ENCODE measurements at places on chromosomes 1 and 21.

DNA sequence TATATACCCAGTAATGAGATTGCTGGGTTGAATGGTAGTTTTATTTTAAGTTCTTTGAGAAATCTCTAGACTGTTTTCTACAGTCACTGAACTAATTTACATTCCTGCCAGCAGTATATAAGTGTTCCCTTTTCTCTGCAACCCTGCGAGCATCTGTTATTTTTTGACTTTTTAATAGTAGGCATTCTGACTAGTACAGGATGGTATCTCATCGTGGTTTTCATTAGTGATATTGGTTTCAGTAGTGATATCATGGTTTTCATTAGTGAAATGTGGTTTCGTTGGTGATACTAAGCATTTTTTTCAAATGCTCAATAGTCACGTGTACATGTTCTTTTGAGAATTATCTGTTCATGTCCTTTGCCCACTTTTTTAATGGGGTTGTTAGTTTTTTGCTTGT, 316.8 kb downstream of the PTBP2 start:
- no peak for DNase-seq

GRCh38 chr1:43312663-43313515, 12.1 kb downstream of the TIE1 start:
- DNase-seq: no peak

DNA sequence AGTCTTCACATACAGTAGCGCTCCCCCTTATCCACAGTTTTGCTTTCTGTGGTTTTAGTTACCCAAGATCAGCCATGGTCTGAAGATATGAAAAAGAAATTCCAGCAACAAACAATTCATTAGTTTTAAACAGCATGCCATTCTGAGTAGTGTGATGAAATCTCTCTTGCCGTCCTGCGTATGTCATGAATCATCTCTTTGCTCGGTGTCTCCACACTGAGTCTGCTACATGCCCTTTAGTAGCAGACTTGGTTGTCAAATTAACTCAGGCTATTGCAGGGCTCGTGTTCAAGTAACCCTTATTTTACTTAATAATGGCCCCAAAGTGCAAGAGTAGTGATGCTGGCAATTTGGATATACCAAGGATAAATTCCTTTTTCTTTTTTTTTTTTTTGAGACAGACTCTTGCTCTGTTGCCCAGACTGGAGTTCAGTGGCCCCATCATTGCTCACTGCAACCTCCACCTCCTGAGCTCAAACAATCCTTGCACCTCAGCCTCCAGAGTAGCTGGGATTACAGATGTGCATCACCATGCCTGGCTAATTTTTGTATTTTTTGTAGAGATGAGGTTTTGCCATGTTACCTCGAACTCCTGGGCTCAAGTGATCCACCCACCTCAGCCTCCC, 22.6 kb downstream of the PHACTR4 start:
- no peak for DNase-seq

DNA sequence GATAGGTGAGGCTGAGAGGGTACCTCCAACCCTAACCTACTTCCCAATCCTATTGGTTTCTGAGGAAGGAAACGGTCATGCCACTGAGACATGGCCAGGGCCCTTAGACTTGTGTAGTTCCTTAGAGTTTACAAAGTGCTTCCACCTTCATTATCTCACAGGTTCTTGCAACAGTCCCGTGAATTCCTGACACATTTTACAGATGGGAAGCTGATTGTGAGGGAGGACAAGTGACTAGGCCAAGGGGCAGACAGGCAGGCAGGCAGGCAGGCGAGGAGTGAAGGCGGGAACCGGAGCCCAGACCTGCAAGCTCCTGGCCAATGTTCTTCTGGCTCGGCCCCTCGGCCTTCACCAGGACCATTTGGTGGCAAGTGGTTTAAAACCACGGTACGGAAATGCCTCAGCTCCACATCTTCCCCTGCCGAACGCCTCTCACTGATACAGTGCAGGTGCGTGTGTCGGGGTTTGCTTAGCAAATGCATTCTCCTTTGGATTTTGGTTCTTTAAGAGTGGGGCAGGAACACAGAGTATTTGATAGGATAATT, 45.1 kb downstream of the ZBTB18 start:
- DNase-seq: no peak

DNA sequence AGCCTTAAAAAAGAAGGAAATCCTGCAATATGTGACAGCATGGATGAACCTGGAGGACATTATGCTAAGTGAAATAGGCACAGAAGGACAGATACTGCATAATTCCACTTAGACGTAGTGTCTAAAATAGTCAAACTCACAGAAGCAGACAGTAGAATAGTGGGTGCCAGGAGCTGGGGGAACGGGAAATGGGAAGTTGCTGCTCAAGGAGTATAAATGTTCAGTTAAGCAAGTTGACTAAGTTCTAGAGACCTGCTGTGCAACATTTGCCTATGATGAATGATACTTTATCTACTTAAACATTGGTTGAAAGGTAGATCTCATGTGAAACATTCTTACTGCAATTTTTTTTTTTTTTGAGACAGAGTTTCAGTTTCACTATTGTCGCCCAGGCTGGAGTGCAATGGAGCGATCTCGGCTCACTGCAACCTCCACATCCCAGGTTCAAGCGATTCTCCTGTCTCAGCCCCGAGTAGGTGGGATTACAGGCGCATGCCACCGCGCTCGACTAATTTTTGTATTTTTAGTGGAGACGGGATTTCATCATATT, 197.8 kb downstream of the HIVEP3 start:
- no peak for DNase-seq

GRCh38 chr21:16406355-16406754, 676.6 kb downstream of the USP25 start:
- DNase-seq: no peak

DNA sequence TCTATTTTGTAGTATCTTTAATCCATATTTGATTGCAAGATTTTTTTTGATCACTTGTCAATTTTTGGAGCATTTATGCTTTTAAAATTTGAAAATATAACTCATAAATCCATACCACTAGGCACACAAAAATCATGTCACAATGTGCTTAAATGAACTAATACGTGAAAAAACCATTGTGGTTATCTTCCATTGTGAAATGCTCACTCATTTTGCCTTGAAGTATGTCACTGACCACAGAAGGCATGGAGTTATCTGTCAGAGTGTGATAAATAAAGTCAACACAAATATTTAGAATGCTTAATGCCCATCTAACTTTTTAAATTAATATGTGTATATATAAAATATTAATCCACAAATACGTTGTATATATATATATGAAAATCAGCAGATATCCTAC, 347.2 kb downstream of the PTPRC start:
- no peak for DNase-seq

GRCh38 chr1:154548028-154548427, 10.4 kb downstream of the UBE2Q1 start:
- no peak for DNase-seq

GRCh38 chr1:109901524-109902145, 9.0 kb upstream of the CSF1 start:
- no peak for DNase-seq

- DNase-seq: peak; percentile 18
Observed at GRCh38 chr1:213231795-213232231, 180.8 kb downstream of the RPS6KC1 start.

- DNase-seq: no peak
Observed at GRCh38 chr21:36532769-36533467, 53.0 kb upstream of the CLDN14 start.

- no peak for DNase-seq
Observed at GRCh38 chr1:206065547-206066145, 12.7 kb downstream of the RHEX start.

GRCh38 chr1:245707941-245708340, 553.2 kb downstream of the KIF26B start:
- DNase-seq: no peak

- DNase-seq: no peak
Observed at GRCh38 chr1:151135433-151136385, 10.7 kb downstream of the SEMA6C start.

GRCh38 chr1:49995734-49996133, 28.0 kb downstream of the AGBL4 start:
- DNase-seq: no peak

- no peak for DNase-seq
Observed at GRCh38 chr1:15280416-15280815, 33.4 kb downstream of the FHAD1 start.

DNA sequence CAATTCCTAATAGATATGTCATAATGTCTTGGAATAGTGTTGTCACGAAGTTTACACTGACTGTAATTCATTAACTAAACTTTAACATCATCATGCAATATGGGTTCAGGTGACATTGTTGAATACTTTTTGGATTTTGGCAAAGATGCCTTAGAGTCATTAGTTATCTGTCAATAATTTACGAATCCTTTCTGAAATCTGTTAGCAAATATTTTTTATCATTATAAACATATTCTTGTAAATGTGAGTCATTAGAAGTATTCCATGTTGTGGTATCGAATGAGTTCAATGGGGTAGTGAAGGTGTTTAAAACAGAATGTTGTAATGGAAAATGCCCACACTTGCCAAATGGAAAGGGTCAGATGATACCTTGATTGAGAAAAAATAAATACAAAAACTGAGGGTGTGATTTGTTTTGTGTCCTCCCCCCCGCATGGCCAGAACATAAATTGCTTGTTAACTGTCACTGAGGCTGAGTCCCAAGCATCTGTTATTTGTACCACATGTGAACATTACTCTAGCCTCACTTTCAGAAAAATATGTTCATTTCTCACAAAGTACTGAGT, 5.2 kb upstream of the NR5A2 start:
- DNase-seq: no peak

- DNase-seq: no peak
Observed at GRCh38 chr1:37755290-37755689, 9.6 kb downstream of the EPHA10 start.

DNA sequence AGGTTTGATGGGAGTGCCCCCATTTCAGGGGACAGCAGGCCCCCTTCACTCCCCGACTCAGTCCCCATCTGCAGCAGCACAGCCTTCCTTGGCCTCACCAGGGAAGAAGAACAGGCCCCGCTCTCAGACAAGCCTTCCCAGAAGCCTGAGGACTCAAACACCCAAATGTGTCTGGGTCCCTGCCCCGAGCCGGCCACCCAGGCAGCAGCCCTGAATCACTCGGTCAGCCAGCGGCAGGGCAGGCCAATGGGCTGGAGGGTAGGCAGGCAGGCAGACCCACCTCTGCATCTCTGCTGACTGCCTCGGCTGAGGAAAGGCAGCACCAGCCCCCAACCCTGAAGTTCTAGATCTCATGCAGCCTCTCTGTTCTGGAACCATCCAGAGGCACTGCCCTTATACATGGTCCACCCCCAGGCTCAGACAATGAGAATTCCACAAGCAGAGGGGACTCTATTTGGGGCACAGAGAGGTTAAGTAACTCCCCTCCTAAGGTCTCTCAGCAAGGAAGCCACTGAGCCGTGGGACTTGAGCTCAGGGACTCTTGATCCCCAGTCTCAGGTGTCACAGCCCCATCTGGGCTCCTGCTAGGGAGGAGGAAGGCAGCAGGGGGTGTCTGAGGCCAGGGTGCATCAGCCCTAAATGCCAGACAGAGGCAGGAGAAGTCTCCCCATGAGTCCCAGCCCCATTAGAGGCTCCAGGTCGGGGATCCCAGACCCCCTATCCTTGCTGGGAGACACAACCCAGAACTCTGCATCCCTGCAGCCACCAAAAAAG, 33.2 kb upstream of the RUNX3 start:
- no peak for DNase-seq

DNA sequence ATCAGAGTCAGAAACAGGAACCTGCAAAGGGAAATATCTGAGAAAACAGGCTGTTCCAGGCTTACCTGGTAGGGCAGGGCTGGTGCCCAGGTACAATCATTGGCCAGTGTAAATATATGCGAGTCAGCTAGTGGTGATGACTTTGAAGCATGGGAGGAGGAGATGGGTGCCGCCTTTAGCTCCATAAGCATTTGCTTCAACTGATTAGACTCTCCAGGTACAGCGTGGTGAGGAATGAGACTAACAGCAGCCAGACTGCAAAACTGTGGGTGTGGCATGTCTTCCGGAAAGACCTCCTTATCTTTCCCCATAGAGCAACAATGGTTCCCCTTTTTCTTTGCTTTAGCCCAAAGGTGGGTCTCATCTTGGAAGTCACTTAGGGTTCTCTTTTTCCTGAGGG, 137.2 kb downstream of the LRIG2 start:
- no peak for DNase-seq

DNA sequence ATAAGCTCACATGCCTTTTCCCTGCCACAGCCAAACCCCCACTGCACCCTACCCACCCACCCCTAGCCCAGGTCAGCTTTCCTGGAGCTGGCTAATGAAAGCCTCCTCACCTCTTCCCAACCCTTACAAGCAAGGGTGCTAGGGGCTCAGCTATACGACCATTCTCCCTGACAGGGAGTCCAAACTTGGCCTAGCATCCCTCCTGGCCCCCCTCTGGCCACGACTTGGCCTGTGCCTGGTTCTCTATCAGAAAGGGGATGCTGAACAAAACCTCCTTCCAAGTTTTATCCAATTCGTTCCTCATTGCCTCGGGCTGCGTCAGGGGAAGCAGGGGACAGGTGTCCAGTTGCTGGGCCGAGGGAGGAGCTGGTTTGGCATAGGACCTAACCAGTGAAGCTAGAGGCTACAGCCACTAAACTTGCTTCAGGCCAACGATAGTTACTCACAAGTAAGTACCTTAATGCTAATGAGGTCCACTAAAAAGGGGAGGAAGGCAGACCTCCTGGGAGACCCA, 8.6 kb downstream of the TMEM81 start:
- no peak for DNase-seq

DNA sequence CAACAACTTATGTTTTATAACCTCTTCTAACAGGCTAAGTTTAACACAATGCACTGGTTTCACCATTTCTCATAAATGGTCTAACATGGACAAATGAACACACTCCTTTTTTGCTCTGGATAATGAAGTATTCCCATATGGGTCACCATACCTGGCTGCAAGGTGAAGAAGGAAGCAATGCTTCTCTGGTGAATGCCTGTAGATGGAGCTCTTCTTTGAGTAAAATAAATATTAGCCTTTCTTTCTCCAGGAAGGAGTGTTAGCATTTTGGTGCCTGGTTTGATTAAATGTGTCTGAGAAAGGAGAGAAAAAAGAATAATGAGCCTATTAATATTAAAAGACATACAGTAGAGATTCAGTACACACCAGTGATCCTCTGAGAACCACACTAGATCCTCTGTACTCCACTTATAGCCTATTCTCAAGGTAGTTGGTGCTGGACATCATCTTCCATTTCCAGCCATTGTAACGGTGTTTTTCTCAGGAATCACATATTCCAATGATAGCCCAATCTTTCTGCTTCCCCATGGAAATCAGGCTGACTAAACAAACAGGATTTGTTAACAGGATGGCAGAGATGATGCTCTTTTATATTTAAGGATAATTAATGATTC, 17.6 kb downstream of the MTFR1L start:
- no peak for DNase-seq

DNA sequence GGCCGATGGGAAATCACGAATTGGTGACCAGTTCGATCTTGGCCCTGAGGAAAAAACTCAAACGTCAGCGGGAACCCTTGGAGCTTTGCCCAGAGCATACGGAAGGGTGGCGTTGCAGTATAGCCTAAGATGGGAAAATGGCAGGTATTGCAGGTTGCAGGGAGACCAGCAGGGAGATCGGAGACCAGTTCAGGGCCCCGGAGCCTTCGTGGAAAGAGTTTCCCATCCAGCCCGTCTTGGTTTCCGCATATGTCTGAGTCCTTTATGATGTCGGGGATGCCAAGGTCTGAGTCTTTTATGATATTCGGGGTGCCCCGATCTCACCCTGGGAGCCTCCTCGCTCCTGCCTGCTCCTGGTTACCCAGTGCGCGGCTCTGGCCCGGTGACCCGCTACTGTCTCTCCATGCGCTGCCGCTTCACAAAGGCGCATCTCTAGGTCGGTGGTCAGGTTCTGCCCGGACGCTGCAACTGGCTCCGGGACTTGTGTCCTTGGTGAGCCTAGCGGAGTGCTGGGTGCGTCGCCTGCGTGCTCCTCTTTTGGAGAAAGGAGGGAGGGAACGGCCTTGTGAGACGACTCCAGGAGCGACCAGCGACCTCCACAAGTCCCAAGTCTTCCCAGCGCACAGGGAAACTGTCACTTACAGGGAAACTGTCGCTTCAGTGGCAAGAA, 94.2 kb downstream of the PRKAB2 start:
- no peak for DNase-seq
